Common myeloid progenitor, CD34-positive (primary cell): ENCODE measurements at places on chromosomes 12 and 14.

DNA sequence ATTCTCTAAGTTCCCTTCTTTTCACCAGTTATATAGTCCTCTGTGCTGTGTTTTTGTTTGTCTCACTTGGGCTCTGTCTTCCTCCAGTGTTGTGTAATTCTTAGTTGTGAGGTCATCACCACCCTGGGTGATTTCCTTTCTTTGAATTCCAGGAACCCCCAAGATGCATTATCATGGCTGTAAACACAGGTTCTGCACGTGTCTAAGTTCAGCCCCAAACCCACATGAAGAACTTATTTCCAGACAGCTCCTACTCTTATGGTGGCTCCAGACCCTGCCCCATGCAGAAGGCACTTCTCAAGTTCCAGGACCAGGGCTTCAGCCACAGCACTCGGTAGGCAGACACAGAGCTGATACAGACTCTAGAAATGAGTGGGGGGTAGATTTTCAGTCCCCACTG is 560.5 kb downstream of the BCL11B start:
- no peak for DNase-seq

- DNase-seq, result no peak
Observed at GRCh38 chr12:49051777-49052438, 8.7 kb downstream of the KMT2D start.

GRCh38 chr12:110717037-110717436 is 25.7 kb downstream of the PPP1CC start:
- no peak for DNase-seq

DNA sequence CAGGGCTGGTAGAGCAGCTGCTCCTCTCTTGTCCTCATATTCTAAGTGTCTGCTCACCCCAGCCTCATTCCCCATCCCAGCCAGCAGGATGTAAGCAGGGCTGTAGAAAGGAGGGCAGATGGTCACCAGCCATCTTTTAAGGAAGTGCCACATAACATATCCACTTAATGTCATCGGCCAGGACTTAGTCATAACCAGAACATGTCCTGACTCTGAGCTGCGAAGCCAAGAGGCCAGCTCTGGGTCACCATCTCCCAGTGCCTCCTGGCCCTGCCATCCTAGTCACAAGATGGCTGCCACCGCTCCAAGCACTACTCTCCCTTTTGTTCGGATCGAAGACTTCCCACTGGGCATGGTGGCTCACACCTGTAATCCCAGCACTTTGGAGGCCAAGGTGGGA is 123.9 kb downstream of the PLXNC1 start:
- peak; percentile 15 for DNase-seq

DNA sequence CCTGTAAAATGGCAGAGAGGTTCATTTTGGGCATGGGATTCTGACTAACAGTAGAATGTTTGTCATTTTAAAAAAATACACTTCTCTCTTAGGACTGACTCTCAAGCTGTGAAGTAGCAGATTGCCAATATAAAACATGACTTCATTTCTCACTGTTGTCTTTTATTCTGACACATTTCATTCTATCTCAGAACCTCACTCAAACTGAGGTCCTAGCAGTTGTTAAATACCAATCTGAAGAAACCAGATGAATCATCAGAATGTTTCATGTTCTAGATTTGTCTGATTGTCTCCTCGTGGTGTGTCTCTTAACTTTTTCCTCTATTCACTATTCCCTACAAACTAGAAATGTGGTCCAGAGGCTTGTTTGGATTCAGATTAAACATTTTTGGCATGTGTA is 276.5 kb upstream of the NPAS3 start:
- DNase-seq, result no peak

DNA sequence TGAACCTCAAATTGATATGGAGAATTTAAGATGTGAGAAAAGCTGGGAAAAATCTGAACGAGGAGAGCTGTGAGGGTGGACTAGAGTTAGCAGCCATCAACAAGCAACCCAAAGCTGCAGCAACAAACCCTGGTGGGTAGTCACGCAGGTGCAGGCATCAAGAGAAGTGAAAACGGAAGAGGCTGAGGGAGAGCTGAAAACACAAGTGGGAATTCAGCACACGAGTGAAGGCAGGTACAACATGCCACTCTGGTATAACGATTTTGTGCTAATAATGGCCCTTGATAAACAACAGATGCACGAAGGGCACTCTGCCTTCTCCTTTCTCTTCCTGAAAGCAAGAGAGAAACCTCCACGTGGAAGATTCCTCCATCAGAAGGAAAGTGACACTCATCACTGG is 11.5 kb downstream of the TCL1B start:
- no peak for DNase-seq
